T-helper 1 cell treated with Interleukin-12 subunit alpha and Interleukin-12 subunit beta and Interleukin-4 antibody, amounts not matched to agents 30 ng/mL and 1 ng/mL, for 36 hours (primary cell): ENCODE measurements at places on chromosomes 7 and 10. TPM values are rescaled to one million over a fixed set of nuclear protein-coding genes. Genes with fewer than 3 reads are reported as not detected.

Gene HSPA12A
- 0.05 and 0.10 TPM in 2 replicates for total RNA-seq

Gene UNCX
- not detected in 2 replicates for total RNA-seq

Gene SYNPO2L
- total RNA-seq: 0.10 TPM in 1 of 2 replicates, not detected in the other

Gene WIPF3
- not detected in 2 replicates for total RNA-seq

Gene TAS2R3
- 0.88 and 1.4 TPM in 2 replicates for total RNA-seq

Gene FKBP9
- total RNA-seq: 1.1 and 1.7 TPM in 2 replicates

Gene UCN3
- not detected in 2 replicates for total RNA-seq

Gene PGAM2
- total RNA-seq: 0.34 and 0.66 TPM in 2 replicates

Gene HELLS
- 111 and 114 TPM in 2 replicates for total RNA-seq

Gene MYO1G
- total RNA-seq: 398 and 403 TPM in 2 replicates

Gene DMBT1
- not detected in 2 replicates for total RNA-seq
